ENCODE measurements at places on chromosomes 2 and 18.

- DNase-seq, result no peak
Observed at GRCh38 chr2:159900343-159900742, 102.3 kb upstream of the CD302 start.

GRCh38 chr2:189818249-189819038 lies 34.2 kb downstream of the PMS1 start:
- no peak for DNase-seq

DNA sequence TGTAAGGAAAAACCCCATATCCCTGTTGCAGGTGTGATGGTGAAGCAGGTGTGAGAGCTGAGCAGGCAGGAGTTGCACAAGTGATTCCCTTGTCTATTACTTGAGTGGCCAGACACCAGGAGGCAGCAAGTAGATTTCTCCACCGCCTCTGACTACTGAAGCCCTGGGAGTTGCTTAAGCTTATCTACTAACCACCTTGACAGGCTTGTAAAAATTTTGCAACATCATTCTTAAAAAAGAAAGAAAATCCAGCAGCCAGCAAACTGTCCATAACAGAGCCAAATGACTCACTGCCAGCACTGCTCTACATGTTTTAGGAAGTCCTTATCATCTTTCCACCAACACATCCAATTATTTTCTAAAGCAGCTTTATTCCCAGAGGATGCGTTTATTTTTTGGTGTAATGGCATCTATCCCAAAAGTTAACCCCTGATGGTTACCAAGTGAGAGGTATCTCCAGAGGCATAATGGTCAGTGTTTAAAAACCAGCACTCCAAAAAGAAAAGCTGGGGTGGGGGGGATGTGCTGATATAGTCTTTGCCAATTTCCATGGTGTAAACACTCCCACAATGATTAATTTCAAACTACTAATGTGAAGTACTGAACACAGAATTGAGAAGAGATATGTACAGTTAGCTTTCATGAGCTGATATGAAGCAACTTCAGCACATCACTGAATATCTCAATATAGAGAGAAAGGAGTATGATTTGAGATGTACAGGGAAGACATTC lies 16.3 kb upstream of the GPR39 start:
- no peak for DNase-seq

DNA sequence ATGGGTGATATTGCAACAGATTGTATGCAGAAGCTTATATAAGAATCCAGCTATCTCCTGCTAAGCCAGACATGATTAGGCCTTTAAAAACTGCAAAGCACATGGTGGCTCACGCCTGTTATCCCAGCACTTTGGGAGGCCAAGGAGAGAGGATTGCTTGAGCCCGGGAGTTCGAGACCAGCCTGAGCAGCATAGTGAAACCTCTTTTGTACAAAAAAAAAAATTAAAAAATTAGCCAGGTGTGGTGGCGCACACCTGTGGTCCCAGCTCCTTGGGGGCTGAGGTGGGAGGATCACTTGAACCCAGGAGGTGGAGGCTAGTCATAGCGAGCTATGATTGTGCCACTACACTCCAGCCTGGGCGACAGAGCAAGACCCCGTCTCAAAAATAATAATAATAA lies 204.6 kb downstream of the TNS1 start:
- no peak for DNase-seq

GRCh38 chr2:75787532-75788132 lies 76.9 kb upstream of the GCFC2 start:
- DNase-seq, result no peak

GRCh38 chr2:172701250-172701649 lies 34.4 kb upstream of the RAPGEF4 start:
- DNase-seq, result no peak

GRCh38 chr2:96153291-96153713 lies 8.1 kb upstream of the DUSP2 start:
- DNase-seq, result no peak

DNA sequence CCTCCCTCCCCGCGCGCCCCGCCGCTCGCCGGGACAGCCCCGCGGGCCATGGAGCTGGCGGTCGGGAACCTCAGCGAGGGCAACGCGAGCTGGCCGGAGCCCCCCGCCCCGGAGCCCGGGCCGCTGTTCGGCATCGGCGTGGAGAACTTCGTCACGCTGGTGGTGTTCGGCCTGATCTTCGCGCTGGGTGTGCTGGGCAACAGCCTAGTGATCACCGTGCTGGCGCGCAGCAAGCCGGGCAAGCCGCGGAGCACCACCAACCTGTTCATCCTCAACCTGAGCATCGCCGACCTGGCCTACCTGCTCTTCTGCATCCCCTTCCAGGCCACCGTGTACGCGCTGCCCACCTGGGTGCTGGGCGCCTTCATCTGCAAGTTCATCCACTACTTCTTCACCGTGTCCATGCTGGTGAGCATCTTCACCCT lies 865 bp downstream of the GALR1 start:
- DNase-seq, result no peak

GRCh38 chr2:20676353-20677215 lies 9.6 kb downstream of the GDF7 start:
- no peak for DNase-seq

DNA sequence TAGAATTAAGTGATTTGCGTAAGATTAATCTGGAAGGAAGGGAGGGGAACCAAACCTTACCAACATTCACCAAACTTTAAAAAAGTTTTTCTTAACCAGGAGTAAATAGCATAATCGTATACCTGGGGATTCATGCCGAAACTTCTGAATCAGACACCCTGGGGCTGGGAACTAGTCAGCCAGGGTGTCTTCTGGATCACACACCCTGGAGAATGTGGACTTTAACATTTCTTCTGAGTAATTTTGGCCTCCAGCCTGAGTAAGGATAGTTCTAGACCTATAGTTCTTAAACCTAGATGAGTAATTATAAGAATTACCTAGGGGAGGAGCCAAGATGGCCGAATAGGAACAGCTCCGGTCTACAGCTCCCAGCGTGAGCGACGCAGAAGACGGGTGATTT lies 44.1 kb upstream of the MEIS1 start:
- DNase-seq, result no peak

Measured in GM12891 (cell line).